ENCODE measurements at places on chromosomes 2 and 18.
A peak's percentile ranks its signal among the peaks of the same experiment; 100 is the strongest.

GRCh38 chr18:28177828-28178635 is 1.1 kb upstream of the CDH2 start:
- peak; percentile 66 for DNase-seq

DNA sequence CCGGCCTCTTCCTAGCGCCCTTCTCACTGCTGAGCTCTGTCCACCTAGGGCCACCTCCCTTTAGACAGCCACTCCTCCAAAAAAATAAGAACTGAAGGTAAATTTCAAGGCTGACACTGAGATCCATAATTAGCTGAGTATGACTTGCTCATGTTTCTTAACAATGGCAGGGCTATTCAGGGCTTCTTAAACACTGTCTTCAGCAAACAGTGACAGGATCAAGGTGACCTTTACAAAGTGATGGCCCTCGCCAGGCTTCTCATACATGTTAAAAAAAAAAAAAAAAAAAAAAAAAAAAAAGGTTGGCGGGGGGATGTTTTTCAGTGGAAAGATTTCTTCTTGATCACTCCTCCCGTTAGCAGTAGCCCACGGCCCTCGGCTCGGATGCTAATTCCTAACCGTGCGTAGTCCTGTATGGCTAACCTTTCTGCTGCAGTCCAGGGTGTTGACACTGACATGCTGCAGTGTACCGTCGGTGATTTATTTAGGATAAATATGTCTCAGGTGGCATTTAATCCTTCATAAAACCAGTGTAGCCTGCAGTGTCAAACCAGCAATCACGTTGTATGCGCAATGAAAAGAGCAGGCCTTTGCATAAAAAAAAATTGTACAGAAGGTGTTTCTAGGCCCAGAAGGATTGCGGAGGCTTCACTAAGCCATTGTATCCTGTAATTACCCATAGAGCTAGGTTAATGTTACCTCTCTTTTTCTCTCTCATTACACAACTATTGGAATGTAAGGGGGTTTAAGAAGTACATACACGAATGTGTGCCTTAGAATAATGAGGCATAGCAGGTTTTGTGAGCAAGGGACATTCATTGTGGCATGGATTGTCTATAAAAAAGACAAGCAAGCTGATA is 142.7 kb downstream of the PTGR3 start:
- DNase-seq, result no peak

- no peak for DNase-seq
Observed at GRCh38 chr18:48947560-48947959, 3.2 kb downstream of the SMAD7 start.

GRCh38 chr2:231713730-231714638 is 5.7 kb downstream of the PTMA start:
- DNase-seq, result peak; percentile 89

DNA sequence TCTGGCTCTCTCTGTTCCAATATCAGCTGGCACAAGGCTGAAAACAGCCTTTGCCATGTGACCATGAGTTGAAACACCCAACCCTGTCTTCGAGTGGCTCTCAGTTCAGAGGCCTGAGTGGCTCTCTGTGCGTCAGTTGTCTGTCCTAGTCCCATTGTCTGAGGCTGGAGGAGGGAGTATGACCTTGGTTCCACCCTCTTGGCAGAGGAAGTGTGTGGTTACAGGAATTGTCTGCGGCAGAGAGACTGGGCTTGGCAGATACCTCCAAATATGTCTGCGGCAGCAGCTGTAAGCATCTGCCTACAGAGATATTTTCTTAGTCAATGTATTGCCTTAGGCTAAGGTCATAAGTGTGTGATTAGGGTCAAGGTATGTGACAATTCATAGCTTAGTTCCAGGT is 32.6 kb downstream of the CNGA3 start:
- DNase-seq, result peak; percentile 97

DNA sequence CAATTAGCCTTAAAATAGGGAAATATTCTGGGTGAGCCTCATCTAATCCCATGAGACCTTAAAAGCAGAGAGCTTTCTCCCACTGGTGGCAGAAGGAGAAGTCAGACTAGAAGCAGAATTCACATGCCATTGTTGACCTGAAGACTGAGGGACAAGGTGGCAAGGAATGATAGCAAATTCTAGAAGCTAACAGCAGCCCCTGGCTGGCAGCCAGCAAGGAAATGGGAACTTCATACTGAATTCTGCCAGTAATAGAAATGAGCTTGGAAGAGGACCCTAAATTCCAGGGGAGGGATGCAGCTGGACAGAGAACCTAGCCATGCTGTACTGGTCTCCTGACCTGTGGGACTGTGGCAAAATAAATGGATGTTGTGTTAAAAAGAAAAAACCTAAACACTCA is 19.5 kb downstream of the B3GNT7 start:
- no peak for DNase-seq

DNA sequence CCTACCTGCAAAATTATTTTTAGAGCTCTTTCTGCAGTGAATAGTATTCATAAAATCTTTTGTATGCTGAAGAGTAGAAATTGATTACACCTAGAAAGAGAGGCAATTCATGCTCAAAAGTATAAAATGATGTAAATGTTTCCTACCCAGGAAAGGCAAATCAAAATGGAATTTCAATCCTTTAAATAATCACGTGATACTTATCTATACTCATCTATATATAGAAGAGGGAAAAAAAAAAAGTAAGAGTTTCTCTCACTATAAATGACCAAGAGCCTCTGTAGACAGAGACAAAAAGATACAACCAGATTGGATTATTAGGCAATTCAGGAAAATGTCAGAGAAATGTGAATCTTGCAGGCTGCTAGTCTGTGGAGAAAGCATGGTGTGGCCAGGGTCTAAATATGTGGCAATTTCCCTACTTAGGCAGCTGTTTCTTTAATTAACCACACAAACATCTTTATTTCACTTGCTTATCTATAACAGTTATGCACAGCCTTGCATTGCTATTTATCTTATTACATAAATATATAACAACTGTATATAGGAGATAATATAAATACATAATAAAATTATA is 39.5 kb downstream of the METTL8 start:
- peak; percentile 45 for DNase-seq

DNA sequence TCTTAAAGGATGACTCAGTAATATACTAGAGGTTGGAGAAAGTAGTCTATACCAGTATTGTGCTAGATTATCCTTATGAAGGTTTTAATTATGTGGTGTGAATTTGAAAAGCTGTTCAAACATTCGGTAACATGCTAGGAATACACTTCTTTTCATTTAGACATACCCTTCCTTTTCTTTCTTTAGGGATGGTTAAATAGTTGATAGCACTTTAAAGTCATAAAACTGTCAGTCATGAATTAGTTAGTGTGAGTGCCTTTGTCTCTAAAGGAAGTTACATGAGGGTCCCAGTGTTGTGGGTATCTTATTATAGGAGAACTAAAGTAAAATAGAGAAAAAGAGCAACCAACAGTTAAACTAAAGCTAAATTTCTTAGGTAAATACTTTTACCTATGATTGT is 149.3 kb downstream of the CSRNP3 start:
- no peak for DNase-seq

- DNase-seq, result no peak
Observed at GRCh38 chr2:176997792-176998169, 214.8 kb upstream of the HNRNPA3 start.

DNA sequence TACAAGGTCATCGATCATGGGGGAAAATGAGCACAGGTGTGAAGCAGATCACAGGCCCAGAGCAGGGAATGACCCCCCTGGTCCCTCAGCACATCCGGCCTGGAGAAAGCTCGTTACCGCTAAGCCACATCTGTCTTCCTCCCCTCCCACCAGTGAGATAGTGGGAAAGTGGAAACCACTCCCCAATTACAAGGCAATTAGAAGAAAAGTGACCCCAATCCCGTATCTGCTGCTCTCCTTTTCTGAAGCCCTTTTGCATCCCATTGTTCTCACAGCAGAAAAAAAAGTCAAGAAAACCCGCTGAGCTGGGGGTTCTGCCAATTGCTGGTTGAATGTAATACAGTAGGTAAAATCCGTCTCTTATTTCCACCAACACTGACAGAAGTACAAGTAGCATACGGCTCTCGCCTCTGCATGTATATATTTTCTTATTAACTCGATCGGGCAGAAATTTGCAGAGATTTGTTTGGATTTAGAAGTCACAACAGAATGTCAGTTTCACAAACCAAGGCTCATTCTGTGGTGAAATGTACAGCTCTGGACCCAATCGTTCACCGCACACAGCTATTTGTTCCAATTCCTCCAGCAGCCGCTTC is 287.0 kb downstream of the TCF4 start:
- DNase-seq, result no peak

GRCh38 chr18:8106603-8107002 is 502.6 kb upstream of the RAB12 start:
- DNase-seq, result no peak

- DNase-seq, result no peak
Observed at GRCh38 chr2:118177318-118177717, 89.0 kb downstream of the INSIG2 start.

GRCh38 chr2:215884451-215885087 is 128.8 kb downstream of the MREG start:
- DNase-seq, result no peak

DNA sequence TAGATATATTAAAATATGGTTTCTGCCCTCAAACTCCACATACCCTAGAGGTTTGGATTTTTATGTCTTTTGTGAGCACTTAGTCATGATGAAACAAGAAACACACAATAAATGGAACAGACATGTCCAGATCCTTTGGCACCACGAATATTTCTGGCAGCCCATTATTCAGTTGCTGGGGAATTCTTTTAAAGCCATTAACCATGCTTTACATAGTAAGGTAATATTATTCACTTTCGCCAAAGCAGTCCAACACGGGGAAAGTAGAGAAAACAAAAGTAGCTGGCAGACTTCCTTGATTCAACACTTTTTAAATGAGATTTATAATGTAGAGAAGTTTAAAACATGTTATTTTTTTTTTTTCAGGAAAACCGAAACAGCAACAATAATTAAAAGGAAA is 235.4 kb downstream of the PIEZO2 start:
- DNase-seq, result no peak

DNA sequence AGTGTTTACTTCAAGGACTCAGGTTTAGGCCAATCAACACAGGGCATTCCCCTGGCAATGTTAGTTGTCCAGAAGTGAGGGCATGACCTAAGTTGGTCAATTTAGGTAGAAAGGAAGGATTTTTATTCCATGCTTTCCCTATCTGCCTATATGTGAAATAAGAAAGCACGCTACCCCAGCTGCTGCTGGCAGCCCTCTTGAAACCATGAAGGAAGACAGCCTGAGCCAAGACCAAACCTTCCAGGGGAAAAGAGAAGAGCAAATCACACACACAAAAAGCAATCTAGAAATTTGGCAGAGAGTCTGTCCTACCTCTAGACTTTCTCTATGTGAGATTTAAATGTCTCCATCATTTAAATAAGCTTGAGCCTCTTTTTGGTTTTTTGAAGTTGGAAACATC is 387.6 kb downstream of the TNS1 start:
- no peak for DNase-seq

- DNase-seq, result no peak
Observed at GRCh38 chr2:181554061-181554830, 97.1 kb downstream of the ITGA4 start.

- DNase-seq, result no peak
Observed at GRCh38 chr2:196104066-196104465, 35.4 kb upstream of the DNAH7 start.

- DNase-seq, result no peak
Observed at GRCh38 chr18:60259052-60259681, 113.4 kb downstream of the MC4R start.

- no peak for DNase-seq
Observed at GRCh38 chr18:74613381-74613780, 15.7 kb downstream of the ZNF407 start.

DNA sequence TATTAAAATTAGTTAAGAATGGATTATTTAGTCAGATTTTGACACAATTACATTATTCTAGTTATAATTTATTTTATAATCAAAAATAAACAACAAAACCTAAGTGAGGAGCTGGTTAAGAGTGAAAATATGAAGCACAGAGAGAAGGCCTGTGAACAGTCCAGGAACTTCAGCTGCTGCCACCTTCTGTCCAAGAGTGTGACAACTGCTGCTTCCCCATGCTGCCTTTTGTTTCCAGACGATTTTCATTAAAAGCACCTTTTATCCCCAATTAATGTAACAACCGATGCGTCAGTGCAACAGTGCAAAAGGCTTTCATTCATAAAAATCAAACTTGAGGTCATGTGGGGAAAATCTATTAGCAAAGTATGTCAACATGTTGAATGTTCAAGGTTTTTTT is 363.6 kb downstream of the CTNNA2 start:
- DNase-seq, result no peak

GRCh38 chr2:233152541-233152940 is 92.4 kb downstream of the INPP5D start:
- peak; percentile 16 for DNase-seq

GRCh38 chr2:159989249-159989648 is 73.2 kb downstream of the PLA2R1 start:
- DNase-seq, result no peak

GRCh38 chr2:12605936-12606335 is 110.8 kb upstream of the TRIB2 start:
- DNase-seq, result no peak

DNA sequence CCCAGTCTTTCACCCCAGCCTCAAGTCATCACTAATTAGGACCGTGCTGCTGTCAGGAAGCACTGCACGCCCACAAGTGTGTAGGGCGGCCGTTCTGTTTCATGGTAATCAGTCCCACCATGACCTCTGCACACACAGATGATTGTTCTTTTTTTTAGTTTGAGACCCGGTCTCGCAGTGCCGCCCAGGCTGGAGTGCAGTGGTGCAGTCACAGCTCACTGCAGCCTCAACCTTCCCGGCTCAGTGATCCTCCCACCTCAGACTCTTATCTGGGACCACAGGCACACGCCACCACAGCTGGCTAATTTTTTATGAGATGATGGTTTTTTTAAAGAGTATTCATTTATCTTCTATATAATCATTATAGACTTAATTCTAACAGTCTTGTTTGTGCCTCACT is 1.8 kb upstream of the IAH1 start:
- DNase-seq, result no peak

GRCh38 chr2:158667586-158667985 is 127.5 kb upstream of the DAPL1 start:
- DNase-seq, result no peak

- DNase-seq, result no peak
Observed at GRCh38 chr2:233901884-233902283, 15.3 kb upstream of the TRPM8 start.

- DNase-seq, result peak; percentile 69
Observed at GRCh38 chr2:161414042-161415033, 1.8 kb upstream of the TBR1 start.

- no peak for DNase-seq
Observed at GRCh38 chr2:16303273-16303577, 362.4 kb downstream of the CYRIA start.

DNA sequence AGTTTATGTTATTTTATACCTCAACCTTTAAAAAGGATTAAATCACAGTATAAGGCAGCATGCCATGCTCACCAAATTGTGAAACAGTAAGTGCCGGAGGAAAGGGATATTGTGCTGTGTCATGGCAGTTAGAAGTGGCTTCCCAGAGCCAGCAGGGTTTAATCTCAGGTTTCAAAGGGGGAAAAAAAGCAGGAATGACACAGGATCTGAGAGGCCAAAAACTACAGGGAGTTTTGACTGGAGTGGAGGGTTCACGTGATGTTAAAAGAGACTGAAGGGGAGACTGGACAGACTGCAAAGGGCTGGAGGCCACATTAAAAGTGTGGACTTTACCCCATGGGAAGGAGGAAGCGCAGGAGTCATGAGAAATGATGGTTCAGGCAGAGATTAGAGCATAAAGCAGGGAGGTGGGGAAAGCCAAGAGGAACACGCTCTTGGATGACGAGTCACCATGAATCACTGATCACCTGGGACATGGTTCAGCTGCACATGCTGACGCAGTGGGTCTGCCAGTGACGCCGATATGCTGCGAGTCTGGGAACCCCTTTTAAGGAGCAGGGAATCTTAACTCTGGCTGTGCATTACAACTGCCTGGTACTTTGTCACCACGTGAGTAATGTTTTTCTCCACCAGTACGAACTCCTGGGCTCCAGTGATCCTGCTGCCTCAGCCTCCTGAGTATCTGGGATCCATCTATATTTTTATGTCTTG is 6.1 kb downstream of the CHMP1B start:
- peak; percentile 62 for DNase-seq

All from DMS79 treated with DMSO at 0.1 percent for 48 hours (cell line).